Anterior cingulate cortex (tissue), 58 donors: ENCODE measurements at places on chromosomes 1 and 21.

GRCh38 chr1:38772953-38773352 lies 86.6 kb downstream of the RRAGC start:
- DNase-seq = no peak

- no peak for DNase-seq
These were observed 193.4 kb downstream of the ATG4C start for GRCh38 chr1:62977366-62977765.

DNA sequence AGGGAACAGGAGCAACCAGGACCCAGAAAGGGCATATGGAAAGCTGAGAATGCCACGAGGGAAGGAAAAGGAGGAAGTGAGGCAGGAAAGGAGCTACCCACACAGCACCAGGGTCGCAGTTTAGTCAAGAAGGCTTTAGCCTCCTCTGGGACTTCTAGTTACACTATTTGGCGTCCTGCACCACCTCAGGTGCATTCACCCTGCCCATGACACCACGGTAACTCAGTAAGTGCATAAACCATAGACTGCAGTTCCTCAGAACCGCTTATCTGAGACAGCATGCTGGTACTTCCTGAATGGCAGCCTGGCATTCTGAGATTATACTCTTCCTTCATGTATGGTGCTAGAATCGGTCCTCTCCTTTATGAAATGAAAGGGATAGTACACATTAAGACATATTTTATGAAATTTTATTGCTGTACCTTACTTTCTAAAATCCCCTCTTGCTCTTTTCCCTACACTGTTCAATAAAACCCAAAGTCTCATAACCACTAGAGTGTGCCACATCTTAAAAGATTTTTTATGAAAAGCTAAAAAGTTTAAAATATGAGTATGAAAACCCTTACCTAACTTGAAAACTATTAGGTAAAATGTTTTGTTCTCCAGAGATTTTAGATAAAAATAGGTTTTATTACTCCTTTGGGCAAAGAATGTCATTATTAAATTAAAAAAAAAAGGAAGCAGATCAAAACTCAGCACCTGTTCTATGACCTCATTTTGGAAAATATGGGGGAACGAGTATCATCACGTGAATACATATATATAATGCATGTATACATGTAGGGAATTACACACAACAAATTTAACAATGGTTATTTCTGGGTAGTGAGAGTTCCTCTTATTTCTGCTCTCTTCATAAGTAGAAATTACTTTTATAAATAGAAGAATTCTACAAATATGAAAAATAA lies 67.3 kb downstream of the VAV3 start:
- no peak for DNase-seq

GRCh38 chr1:14946684-14947238 lies 206.8 kb upstream of the TMEM51 start:
- DNase-seq = no peak

- no peak for DNase-seq
These were observed 63.9 kb upstream of the C1orf105 start for GRCh38 chr1:172356620-172357019.

- DNase-seq = no peak
These were observed 39.9 kb downstream of the F5 start for GRCh38 chr1:169546087-169546995.

GRCh38 chr1:3785456-3786157 lies 10.7 kb downstream of the LRRC47 start:
- DNase-seq = no peak

- no peak for DNase-seq
These were observed 9.2 kb upstream of the SNAPIN start for GRCh38 chr1:153649137-153649862.

GRCh38 chr1:159707472-159708260 lies 6.7 kb downstream of the CRP start:
- no peak for DNase-seq

DNA sequence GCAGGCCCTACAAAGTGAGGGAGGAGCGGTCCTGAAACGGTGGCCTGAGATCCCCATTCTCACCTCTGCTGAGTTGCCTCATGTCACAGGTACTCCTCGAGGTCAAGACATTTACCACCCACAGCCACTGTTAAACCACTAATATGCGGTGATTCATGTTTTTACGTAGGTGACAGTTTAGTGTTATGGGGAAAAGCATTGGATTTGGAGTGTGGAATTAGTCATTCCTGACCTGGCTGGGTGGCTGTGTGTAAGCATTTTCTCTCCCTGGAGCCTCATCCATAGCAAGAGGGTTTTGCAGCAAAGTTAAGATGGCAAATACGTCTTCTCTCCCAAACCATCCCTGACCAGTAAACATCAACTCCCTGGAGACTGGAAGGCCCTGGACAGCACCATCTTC lies 57.8 kb upstream of the KCNJ6 start:
- DNase-seq = no peak

DNA sequence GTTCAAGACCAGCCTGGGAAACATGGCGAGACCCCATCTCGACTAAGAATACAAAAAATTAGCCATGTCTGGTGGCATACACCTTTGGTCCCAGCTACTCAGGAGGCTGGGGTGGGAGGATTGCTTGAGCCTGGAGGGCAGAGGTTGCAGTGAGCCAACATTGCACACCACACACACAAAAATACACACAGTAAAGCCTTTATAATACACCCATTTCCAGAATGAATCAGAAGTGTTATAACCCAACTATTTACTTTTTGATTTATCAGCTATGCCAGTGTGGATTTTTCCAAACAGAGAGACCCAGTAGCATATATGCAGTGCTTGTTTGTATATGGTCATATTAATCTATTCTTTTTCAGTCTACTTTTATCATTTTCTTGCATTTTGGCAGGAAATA lies 200.1 kb downstream of the ZP4 start:
- DNase-seq = no peak

DNA sequence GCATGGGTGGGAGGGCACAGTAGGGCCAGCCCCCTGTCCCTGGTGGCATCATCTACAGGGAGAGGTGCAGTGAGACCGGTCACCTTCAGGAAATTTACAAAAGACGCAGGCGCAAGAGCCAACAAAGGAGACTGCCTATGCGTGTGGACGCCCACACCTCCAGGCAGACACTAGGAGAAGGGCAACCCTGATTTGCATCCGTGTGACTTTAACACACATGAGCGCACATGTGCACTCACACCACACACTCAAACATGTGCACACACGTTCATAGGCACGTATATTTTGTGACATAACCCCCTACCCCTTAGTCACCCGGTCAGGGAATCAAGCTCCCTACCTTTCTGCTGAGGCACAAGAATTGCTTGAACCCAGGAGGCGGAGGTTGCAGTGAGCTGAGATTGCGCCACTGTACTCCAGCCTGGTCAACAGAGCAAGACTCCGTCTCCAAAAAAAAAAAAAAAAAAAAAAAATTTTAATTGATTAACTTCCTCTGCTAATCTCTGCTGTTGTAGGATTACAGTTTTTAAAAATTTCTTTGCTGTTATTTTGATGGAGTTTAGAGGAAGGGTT lies 84.7 kb upstream of the SLC25A33 start:
- no peak for DNase-seq

DNA sequence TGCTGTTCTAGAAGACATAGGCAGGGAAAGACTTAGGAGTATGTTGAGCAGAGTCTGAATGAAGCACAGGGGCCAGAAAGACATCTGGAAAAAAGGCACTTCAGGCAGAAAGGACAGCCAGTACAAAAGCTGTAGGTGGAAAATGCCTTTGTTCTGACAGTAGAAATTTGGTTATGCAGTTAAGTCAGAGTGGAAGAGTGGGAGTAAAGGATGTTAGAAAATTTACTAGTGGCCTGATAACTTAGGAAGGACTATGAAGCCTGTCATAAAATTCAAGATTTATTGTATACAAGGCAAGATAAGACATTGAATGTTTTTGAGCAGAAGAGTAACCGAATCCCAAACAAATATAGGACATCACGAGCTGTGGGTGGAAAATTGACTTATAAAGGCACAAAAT lies 987.9 kb downstream of the PLA2G4A start:
- DNase-seq = no peak

DNA sequence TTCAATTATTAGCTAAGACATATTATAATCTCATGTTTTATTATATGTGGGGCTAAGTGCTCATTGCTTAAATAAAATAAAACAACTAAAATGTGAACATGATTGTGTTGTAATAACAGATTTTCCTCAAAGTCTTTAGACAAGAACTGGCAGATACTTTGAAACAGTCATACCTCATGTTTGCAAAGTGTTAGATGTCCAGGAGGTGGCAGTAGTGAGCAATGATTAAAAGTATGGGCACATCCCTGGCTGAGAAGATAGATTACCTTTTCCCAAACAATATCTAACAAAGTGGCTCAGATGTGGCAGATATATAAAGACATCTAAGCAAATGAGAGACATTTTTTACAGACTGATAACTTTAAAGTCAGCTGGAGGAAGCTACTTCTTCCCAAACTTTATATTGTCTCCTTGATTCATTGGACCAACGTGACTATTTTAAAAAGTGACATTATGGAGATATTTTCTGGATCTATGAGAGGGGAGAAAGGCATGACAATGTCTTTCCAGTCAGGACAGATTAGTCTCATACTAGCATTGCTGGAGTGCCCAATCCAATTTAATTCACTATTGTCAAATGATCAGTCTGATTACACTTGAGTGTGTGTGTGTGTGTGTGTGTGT lies 269.8 kb downstream of the S1PR1 start:
- no peak for DNase-seq
